ENCODE measurements at places on chromosomes 4 and X.

- DNase-seq, result no peak
Observed at GRCh38 chr4:121656269-121656641, 40.5 kb downstream of the ANXA5 start.

- no peak for DNase-seq
Observed at GRCh38 chr4:7016512-7016911, 26.7 kb upstream of the TADA2B start.

DNA sequence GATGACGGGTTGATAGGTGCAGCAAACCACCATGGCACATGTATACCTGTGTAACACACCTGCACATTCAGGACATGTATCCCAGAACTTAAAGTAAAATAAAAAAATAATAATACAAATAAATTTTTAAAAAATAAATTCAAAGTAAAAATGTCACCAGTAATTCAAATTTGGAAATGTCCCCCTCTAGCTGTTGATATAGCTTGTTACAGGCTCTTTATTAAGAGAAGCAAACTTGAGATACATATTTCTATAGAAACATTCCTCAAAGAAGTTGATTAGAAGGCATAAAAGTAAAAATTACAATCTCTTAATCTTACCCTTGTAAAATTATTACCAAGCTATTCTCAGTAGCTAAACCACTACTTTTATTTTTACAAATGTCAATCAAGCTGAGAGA, 1397.0 kb downstream of the FAM133A start:
- no peak for DNase-seq

DNA sequence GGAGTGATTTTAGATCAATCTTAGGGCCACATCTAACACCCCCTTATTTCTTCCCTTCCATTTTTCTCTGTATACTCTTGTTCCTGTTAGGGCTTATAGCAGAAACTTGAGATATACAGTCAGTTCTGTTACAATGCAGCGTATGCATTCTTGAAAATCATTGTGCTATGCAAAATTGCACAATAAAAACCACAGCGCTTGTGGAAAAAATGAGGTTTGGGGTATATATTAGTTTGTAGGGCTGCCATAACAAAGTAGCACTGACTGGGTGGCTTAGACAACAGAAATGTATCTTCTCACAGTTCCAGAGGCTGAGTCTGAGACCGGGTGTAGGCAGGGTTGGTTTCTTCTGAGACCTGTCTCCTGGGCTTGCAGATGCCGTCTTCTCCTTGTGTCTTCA, 59.0 kb downstream of the WWC2 start:
- DNase-seq, result no peak

DNA sequence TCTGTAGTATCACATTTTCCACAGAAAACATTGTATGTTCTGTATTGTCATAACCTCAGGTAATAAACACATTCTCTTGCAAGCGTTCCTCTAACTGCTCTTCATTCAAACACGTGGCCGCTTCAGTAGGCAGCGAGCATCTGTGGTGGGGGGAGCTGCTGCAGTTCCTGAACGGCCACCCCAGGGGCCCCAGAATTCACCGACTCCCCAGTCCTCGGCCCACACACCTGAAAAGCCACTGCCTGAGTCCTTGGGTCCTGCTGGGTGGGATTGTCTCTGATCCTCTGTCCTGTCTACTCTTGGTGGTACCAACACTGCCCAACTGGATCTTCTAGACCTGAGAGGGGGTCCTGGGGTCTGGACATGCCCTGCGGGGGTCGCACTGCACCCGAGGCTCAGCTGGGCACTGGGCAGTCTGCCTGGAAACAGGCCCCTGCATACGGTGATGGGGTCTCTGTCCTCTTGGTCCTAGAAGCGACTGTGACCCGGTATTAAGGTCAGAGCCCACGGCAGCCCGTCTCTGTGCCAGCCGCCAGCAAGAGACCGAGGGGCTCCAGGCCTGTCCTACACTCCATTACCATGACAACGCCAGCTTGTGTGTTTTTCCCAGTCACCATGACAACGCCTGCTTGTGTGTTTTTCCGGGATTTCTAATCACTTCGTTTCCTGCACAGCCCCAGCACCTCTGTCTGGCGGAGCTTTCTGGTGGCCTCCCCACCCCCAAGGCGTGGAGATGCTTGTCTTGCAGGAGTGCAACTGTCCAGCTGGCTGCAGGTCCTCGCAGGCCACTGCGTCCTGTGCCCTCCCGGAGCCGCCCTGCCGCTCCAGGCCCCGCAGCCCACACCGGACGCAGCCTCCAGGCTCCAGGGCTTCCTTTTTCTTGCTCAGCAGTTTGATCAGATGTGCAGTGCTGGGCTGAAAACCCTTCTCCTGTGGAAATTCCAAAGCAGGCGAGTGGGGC, 16.0 kb downstream of the CTBP1 start:
- DNase-seq, result no peak

- DNase-seq, result no peak
Observed at GRCh38 chr4:7655511-7656243, 220.9 kb upstream of the PSAPL1 start.

DNA sequence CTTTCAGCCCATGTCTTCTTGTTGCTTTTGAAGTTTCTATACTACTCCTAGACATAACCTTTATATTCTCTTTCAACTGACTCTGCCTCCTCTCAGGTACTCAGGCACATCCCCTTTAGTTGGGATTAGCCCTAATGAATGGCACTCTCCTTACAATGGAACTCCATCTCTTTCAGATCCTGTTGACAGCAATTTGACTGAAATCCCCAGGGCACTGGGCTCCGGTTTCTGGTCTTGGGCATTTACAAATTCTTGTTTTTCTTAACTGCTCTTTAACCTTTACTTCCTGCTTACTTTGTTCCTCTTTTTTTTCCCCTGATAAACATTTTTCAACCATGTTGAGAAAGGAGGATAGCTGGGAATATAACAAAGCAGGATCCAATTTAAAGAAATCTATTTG, 68.9 kb downstream of the ENOX2 start:
- peak; percentile 42 for DNase-seq

DNA sequence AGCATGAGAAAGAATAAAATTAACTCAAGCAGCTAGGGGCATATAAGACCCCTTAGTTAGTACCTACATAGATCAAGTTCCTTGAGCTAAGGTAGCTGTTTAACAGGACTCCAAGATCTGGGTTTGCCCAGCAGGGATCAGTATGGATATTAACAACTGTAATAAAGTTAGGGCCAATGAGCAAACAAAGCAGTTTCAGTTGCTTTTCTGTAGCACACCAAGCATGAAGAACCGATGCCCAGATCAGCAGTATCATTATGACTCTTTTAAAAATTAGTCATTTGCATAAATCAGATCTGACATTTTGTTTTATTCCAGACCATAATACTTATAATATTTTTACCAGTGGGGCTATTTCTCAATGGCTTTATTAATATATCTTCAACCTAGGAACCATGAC, 80.9 kb downstream of the C4orf33 start:
- no peak for DNase-seq

- no peak for DNase-seq
Observed at GRCh38 chr4:104524591-104524990, 29.9 kb upstream of the CXXC4 start.

DNA sequence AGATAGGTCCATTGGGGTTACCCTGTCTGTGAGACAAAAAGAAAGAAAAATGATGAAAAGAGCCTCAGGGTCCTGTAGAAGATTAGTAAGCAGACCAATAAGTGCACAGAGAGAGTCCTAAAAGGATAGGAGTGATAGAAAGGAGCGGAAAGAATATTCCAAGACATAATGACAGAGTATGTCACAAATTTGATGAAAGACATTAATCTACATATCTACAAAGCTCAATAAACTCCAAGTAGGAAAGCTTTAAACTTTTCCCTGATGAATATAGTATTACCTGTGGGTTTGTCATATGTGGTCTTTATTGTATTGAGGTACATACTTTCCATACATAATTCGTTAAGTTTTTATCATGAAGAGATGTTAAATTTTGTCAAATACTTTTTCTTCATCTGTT, 73.7 kb downstream of the MTMR8 start:
- no peak for DNase-seq

DNA sequence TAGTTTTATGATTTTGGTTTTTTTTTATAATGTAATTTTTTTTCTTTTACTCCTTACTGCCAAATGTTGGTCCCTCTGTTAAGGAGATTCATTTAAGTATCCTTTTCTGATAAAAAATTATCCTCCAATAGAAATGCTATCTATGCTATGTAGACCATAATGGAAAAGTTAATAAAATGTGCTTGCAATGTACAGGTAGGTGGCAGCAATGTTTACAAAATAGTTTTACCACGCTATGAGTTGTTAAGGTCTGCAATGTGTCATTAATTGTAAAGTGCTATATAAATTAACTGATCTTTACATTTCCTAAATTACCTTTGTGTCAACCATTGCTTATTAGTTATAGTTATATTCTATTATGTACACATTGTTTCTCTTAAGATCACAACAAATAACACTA, 3.8 kb upstream of the CENPC start:
- no peak for DNase-seq

- DNase-seq, result no peak
Observed at GRCh38 chr4:126993351-126993750, 639.4 kb upstream of the INTU start.

GRCh38 chr4:46219872-46220271, 96.0 kb upstream of the GABRG1 start:
- DNase-seq, result no peak

- DNase-seq, result no peak
Observed at GRCh38 chrX:71990518-71990917, 79.9 kb downstream of the NHSL2 start.

DNA sequence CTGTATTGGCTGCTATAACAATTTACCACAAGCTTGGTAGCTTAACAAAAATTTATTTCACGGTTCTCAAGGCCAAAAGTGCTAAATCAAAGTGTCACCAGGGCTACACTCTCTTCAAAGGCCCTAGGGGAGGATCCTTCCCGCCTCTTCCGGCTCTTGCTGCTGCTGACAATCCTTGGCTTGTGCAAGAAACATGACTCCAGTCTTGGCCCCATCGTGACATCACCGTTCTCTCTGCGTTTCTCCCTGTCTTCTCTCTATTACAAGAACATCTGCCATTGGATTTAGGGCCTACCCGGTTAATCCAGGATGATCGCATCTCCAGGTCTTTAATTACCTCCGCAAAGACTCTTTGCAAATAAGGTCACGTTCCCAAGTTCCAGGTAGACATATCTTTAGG, 10.4 kb upstream of the CLCN4 start:
- no peak for DNase-seq

GRCh38 chrX:1002611-1003010, 209.8 kb downstream of the CRLF2 start:
- DNase-seq, result no peak

GRCh38 chr4:13599159-13599558, 28.4 kb downstream of the BOD1L1 start:
- DNase-seq, result no peak

DNA sequence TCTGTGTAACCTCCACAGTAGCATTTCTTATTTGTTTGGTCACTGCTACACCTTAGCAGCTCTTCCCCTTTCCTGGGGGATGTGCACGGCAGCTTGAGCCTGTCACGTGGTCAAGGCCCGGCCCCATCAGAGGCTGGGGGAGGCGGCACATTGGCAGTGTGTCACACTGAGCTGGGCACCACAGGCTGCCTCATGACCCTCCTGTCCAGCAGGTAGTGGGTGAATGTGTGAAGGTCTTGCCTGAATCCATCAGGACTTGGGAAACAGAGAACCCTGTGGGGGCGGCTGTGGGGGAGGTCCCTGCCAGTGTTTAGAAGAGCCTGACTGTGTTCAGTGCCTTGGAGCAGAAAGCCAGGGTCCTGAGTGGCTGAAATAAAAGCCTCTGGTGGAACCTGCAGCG, 33.2 kb downstream of the WFS1 start:
- DNase-seq, result no peak

DNA sequence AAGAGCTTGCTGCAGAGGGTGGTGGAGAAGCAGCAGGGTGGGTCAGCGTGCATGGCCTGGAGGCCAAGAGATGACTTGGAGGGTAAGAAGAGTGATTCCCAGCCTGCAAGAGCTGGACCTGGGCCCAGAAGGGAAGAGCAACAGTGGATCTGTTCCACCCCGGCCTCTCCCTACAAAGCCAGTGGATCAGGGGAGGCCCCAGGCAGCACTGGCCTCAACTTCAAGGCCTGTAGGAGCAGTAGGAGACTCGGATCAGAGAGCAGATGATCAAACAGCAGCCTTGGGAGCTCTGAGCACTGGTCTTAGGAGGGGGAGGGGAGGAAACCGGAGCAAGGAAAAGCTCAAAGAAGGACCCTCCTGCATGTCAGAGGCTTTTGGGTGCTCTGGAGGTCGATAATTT, 7.6 kb downstream of the L1CAM start:
- DNase-seq, result no peak

DNA sequence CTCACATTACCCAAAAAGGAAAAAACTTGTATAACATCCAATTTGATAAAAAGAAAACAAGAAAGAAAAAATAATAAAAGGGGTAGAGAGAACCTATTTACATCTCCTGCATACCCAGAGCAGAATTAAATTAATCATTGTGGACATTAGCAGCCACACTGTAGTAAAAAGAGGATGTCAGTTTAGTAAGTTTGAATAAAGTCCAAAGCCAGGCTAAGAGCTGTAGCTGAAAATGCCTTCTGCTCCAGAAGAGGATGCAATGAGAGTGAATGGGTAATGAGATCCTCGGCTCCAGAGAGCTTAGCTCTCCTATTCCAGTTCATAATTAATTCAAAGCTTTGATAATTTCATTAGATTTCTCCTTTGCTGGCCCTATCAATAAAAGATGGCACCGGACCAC, 78.2 kb downstream of the SLC10A7 start:
- no peak for DNase-seq

DNA sequence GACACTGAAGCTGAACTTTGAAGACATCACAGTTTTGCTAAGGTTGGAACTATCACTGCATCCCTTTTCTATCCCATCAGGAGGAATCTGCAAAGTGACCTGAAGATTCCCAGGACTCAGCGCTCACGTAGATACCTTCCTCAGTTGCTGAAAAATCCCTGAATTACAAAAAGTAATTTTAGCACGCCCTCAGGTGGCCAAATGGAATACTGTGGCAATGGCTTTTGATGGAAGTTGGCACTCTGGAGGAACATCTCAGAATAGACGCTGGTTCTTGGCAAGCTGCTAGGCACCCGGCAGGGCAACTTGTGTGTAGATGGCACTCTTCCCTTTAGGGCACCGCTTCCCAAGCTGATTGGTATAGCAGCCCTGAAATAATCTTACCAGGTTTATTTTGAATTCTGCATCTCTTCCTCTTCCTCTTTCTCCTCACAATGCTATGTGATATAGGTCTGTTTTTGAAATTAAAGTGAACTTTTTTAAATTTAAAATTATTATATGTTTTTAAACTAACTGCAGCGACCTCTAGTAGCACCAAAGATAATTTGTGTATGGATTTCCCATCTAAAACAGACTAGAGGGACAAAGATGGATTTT, 16.3 kb upstream of the ESX1 start:
- peak; percentile 40 for DNase-seq

GRCh38 chr4:102511830-102512605, 10.9 kb downstream of the NFKB1 start:
- peak; percentile 3 for DNase-seq

GRCh38 chrX:150873616-150874015, 24.9 kb downstream of the CD99L2 start:
- DNase-seq, result no peak

GRCh38 chr4:38133711-38134480, 173.7 kb downstream of the PTTG2 start:
- no peak for DNase-seq

DNA sequence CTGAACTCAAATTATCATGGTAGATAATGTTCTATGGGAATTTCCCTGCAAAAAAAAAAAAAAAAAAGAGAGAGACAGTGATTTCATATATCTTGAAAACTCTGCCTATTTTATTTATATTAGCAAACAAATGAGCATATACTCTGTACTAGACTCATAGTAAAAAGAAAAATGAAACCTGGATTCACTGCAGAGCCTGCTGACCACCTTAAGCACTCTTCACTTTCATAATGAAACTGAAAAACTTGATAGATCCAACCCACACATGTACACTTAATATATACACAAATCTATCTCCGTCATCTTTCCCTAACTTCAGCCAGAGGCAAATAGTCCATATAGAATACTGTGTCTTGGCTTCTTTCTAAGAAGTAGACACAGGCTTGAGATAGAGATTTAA, 226.1 kb upstream of the KCNIP4 start:
- DNase-seq, result no peak
